ENCODE measurements at places on chromosomes 1 and 21.
A peak's percentile ranks its signal among the peaks of the same experiment; 100 is the strongest.

DNA sequence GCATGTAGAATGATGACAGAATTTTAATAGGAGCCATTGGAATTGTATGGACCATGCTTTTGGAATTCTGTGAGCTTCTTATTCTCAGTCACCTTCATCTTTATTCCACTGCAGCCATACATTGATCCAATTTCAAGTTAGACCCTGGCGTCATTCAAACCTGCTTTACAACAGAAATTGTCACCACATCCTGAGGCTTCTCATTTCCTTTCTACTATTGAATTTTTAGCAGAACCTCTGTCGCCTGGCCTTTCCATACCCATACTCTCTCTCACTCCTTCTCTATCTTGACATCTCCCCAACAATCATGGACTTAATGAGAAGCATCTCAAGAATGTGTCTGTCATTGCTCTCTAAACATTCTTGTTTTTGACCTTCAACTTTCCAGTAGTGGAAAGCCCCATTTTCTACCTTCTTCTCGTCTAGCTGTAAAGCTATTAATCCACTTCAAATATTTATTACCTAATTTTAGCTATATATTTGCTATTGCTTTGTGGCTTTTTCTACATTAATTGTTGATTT lies 74.1 kb downstream of the CRB1 start:
- DNase-seq = no peak

- no peak for DNase-seq
Observed at GRCh38 chr1:172674831-172675613, 16.1 kb downstream of the FASLG start.

GRCh38 chr1:7009741-7010525 lies 224.7 kb downstream of the CAMTA1 start:
- DNase-seq = no peak

GRCh38 chr1:198620951-198621824 lies 17.7 kb upstream of the PTPRC start:
- DNase-seq = no peak

- no peak for DNase-seq
Observed at GRCh38 chr1:61067446-61068019, 14.8 kb upstream of the NFIA start.

- DNase-seq = peak; percentile 59
Observed at GRCh38 chr1:116667575-116668105, at the start of gene IGSF3. TSS of gene IGSF3 (minus strand) at chr1:116667733. CDS start at chr1:116666326, 1,407 bp downstream.

- DNase-seq = no peak
Observed at GRCh38 chr1:19033515-19033839, 77.0 kb upstream of the IFFO2 start.

GRCh38 chr1:94329276-94329675 lies 88.9 kb upstream of the ABCD3 start:
- no peak for DNase-seq

DNA sequence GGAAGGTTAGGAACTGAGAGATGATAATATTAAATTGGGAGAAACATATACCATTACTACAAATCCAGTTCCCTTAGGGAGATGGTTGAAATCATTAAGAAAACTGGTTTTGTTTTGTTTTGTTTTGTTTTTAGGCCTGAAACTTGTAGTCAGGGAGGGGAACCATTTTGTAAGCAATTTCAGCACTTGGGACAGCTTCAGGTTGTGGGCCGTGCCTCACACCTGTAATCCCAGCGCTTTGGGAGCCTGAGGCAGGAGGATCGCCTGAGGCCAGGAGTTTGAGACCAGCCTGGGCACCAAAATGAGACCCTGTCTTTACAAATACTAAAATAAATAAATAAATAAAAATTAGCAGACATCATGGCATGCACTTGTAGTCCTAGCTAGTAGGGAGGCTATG lies 694.3 kb upstream of the NR5A2 start:
- DNase-seq = no peak

DNA sequence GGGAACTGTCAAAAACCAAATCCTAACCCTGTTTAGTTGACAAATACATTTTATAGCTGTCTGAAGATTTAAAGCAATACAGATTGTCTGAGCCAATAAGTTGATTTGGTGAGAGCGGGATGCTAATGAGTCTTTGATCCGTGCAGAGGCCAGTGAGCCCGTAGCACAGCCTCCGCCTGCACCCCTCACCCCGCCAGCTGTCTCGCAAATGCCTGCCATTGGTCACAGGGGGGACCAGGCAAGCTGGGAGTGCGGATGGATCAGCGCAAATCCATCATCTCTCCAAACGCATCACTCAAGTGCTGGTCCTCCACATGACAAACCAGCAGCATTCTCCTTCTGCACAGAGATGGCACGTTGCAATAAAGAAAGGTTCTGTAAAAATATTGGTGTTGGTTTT lies 51.0 kb downstream of the ZBTB18 start:
- DNase-seq = no peak

- DNase-seq = no peak
Observed at GRCh38 chr1:97414682-97415312, 506.0 kb downstream of the DPYD start.

- DNase-seq = no peak
Observed at GRCh38 chr1:198959032-198959431, 320.2 kb downstream of the PTPRC start.

GRCh38 chr1:77975386-77975785 lies 3.5 kb downstream of the FUBP1 start:
- DNase-seq = no peak

Measured in NCI-H748 treated with DMSO at 0.1 percent for 48 hours (cell line).